C1 segment of cervical spinal cord (tissue), 14 donors: ENCODE measurements at places on chromosomes 3 and 15.

GRCh38 chr3:169112153-169112892, 551.2 kb downstream of the MECOM start:
- DNase-seq, result no peak

DNA sequence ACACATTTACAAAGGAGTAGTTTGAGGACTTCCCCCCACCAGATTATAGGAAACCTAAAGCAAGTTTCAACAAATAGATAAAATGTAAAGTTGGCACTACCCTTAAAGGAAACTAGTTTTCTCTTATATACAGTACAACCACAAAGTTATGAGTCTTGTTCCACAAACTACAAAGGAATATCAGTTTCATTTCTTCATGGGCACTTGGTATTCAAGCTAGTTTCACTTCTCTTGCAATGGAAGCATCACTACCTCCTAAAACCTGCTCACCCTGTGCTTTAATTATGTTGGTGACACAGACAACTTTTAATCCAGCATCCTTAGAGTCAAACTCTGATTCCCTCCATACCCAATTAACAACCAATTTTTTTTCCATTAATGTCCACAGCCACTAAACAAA, 707.0 kb downstream of the ROBO2 start:
- DNase-seq, result no peak

DNA sequence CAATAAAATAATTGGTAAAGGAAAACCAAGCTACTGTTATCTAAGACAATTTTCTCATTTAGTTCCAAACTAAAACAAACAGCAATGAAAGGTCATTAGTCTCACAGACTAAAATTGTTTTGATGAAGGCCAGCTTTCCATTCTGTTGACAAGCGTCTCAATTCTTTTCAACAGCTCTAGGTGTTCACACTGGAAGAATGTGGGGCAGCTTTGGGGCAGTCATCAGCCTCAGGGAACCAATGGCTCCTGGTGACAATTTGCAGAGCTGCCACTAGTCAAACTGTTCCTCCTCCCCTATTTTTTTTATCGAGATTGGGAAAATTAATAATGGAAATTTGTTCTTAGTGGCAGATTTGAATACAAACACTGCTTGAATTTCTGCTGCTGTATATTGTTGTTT, 104.2 kb downstream of the MEIS2 start:
- no peak for DNase-seq

DNA sequence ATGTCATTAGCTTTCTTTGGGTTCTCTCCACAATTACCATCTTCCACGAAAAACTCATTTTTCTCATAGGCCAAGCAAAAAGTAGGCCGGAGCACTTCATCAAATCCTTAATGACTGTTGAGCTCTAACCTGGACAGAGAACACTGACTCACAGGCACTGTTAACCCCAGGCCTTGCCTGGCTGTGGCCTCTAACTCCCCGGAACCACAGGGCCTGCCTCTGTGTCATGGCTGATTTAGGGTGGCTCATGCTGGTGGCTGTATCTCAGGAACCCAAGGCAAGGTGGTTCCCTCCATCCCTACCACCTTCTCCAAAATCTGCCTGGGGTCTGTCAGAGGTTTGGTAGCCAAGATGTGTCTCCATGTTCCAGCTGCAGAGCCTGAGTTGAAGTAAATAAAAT, 3.6 kb downstream of the CRTAP start:
- no peak for DNase-seq

DNA sequence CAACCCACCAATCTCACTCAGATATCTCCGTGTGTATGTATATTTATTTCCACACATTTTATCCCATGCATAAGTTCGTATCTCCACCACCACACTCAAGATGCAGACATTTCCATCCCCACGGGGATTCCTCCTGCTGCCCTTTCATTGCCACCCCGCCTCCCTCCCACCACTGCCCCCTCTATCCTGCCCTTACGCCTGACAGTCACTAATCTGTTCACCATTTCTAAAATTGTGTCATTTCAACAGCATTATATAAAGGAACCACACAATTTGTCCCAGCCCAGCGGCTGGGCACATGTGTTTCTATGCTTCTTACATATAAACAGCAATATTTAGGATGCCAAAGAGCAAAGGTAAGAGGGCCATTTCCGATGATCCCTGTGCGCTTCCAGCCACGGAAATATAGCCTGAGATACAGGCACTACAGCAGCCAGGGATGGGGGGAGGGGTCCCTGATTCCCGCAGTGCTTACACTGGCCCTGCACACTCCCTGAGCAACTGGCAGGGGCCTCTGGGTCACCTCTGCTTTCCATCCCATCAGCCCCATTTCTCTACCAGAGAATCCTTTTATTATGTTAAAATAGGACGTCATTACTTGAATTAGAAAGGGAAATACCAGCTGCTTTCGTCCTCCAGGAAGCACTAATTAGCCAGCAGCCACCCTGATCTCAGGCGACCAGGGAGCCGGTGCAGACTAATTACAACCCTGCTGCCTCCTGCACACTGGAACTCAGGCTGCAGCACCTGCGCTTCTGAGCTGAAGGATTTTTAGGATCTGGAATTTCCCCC, 372.0 kb upstream of the ATP10A start:
- DNase-seq, result no peak

- no peak for DNase-seq
Observed at GRCh38 chr15:67178569-67179210, 75.8 kb downstream of the AAGAB start.

GRCh38 chr3:122919291-122919610, 108.3 kb downstream of the SEMA5B start:
- no peak for DNase-seq

DNA sequence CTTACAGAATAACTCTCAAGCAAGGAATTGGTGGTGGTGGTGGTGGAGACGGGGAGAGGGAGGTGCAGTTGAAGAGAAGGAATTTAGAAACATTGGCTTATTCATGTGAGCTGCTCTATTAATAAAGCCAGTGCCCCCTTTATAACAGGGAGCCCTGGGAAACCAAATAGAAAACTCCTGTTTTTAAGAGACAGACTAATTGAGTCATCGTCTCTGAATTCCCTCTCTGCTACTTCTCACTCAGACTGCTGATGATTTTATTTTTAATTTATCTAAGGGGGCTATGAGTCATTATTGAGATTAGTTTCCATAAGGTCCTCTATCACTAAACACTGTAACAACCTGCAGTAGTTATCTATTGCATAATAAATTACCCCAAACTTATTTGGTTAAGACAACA, 145.9 kb upstream of the GALNT15 start:
- DNase-seq, result no peak

GRCh38 chr15:48566668-48567067, 78.8 kb downstream of the FBN1 start:
- no peak for DNase-seq

GRCh38 chr15:25701721-25702465, 161.2 kb downstream of the ATP10A start:
- no peak for DNase-seq

- DNase-seq, result no peak
Observed at GRCh38 chr3:248864-249520, 52.4 kb downstream of the CHL1 start.

GRCh38 chr3:129017484-129017899, 16.4 kb downstream of the EFCC1 start:
- no peak for DNase-seq

DNA sequence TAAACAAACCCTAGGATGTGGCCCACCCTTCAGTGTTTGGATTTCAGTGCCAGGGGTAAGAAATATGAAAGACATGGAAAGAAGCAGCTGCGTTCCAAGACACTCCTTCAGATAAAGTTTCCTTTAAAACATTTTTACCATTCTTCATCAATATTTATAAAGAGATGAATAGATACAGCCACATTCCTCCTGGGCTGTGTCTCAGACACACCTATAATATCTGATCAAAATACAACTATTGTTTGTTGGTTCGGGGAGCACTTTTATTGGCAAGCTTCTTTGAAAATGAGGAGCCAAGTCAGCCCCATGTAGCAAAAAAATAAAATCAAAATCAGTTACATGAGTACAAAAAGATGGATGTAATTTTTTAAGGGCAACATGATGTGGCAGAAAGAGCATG, 53.2 kb downstream of the RPL22L1 start:
- DNase-seq, result no peak

DNA sequence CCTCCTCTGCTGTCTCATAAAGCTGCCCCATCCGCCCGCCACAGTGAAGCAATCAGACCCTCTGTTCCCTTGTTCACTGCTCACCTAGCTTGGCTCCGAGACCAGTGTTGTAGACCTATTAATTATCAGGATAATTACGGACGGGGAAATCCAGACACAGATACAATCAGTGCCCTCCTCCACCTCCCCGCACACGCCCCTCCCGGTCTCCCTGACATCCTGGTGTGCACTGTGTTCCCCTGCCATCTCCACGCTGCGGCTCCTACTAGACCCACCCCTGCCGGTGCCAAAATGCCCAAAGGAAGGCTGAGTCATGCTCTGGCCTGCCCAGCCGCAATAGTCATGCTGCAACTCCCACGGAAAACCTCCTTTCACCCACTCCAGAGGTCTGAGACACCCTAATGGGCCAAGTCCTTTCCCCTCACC, 277.3 kb upstream of the TLE3 start:
- no peak for DNase-seq

DNA sequence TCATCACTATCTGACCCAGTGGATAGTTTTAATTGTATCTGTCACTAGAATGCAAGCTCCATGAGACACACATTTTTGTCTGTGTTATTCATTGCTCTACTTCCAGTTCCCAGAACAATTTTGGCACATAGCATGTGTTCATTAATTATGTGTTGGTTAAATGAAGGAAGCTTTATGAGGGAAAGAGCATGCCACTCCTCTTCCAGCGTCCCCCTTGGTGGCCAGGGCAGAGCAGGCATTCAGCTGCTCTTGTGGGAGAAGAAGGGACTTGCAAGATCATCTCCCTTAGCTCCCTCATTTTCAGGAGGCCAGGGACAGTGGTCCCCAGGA, 489 bp upstream of the GALNT15 start:
- DNase-seq, result no peak

GRCh38 chr3:67531181-67532101, 123.0 kb downstream of the SUCLG2 start:
- DNase-seq, result no peak

DNA sequence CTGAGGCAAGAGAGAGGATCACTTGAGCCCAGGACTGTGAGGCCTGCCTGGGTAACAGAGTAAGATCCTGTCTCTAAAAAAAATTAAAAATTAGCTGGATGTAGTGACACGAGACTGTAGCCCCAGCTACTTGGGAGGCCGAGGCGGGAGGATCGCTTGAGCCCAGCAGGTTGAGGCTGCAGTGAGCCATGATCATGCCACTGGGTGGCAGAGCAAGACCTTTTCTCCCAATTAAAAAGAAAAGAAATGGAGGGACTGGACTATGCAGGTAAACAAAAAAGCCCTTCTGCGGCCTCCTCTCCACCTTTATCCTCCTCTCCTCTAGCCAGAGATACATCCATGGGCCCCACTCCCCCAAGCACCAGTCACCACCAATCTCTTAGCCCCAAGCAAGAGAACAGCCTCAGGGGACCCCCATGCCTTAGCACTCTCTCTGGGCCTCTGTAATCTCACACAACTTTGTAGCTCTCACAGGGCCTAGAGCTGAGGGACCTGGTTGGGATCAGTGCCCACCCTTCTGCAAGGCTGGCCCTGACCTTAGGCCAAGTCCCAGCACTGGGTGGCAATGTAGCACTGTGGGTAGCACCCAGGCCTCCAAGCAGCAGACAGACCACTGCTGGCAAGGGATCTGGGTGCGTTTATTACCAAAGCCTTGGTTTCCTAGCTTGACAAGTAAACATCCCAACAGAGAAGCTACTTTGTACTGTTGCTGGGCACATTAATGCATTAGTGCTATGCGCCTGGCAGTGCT, 43.4 kb downstream of the FAM174B start:
- DNase-seq, result no peak

DNA sequence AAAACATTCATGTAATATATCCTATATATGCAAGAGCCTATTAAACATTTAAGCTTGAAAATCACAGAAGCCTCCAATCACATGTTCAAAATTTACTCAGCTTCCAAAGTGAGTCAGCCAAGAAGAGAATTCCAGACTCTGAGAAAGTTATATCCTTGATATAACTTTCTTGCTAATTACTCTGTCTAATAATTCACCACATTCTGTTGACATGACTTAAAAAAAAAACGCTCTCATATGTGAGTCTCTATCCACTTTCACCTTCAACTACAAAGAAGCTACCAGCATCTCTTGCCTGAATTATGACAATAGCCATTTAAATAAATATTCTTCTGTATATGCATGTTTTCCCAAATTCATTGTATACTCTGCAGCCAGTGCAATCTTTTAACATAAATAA, 1116.3 kb upstream of the CADM2 start:
- DNase-seq, result no peak

GRCh38 chr15:69854001-69854400, 243.7 kb downstream of the TLE3 start:
- DNase-seq, result no peak

DNA sequence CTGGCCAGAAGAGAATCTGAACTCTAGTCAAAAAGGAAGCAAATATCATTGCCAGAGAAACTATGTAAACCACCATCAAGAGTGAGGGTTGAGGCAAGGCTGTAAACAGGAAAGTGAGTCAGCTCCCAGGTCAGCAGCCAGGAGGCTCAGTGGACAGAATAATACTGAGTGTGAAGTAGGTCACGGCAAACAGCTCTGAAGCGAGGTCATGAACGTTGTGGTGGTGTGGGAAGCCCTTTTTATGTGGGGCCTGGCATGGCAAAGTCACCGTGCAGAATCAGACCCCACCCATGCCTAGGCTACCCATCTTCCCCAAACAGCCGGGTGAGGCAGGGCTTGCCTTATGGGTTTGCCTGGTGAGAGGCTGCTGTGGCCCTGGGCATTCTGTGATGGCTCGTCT, 43.9 kb downstream of the THBS1 start:
- no peak for DNase-seq

GRCh38 chr15:78679089-78679511, 38.1 kb upstream of the CHRNB4 start:
- DNase-seq, result no peak

DNA sequence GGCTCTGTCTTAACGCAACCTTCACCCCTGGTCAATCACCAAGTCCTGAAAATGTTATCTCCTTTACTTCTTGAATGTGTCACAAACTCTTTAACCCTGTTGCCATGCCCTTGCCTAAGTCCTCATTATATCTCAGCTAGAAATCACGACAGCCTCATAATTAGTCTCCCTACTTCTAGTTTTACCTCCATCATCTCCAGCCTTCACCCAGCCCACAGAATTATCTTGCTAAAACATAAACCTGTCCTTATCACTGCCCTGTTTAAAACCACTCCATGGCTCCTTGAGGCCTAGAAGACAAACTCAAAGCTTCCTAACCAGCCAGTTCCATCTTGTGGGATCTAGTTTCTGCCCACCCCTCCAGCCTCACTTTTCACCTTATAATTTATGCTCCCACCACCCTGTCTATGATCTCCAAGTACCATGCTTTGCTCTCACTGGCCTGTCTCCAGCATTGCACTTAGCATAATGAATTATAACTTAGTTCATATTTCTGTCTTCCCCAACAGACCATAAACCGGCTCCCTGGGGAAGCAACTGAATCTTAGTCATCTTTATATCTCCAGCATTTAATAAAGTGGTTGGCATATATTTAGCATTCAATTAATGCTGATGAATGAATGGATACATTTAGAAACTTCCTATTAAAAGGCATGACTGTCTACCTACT, 39.2 kb downstream of the GPR176 start:
- no peak for DNase-seq
